Bladder microvascular endothelial cell (primary cell): ENCODE measurements at places on chromosomes 6 and 20. TPM values are rescaled to one million over a fixed set of nuclear protein-coding genes. Genes with fewer than 3 reads are reported as not detected.

Gene CST4
- total RNA-seq, result not detected in 2 replicates

Gene SHLD1
- 2.4 and 3.6 TPM in 2 replicates for total RNA-seq

Gene TINAG
- not detected in 2 replicates for total RNA-seq

Gene CGA
- total RNA-seq, result not detected in 2 replicates

Gene PRR18
- total RNA-seq, result not detected in 2 replicates

Gene GDAP1L1
- not detected in 2 replicates for total RNA-seq

Gene IFNGR1
- 80.5 and 100 TPM in 2 replicates for total RNA-seq

Gene TPD52L2
- total RNA-seq, result 100 and 164 TPM in 2 replicates

Gene KCNK15
- 0.06 TPM in 1 of 2 replicates, not detected in the other for total RNA-seq

Gene MOG
- not detected in 2 replicates for total RNA-seq

Gene MCHR2
- not detected in 2 replicates for total RNA-seq

Gene FHL5
- total RNA-seq, result 0.32 TPM in 1 of 2 replicates, not detected in the other

Gene RIPOR2
- total RNA-seq, result 1.1 TPM in 1 of 2 replicates, not detected in the other

Gene KCNQ5
- total RNA-seq, result under 0.01 TPM in 2 replicates

Gene PSMB8
- 67.2 and 113 TPM in 2 replicates for total RNA-seq

Gene CDSN
- total RNA-seq, result 0.06 TPM in 1 of 2 replicates, not detected in the other

Gene CAGE1
- under 0.01 and 0.06 TPM in 2 replicates for total RNA-seq

Gene ZCCHC3
- 13.4 and 14.6 TPM in 2 replicates for total RNA-seq

Gene HLA-DRB5
- 1.6 and 12.3 TPM in 2 replicates for total RNA-seq

Gene SLC24A3
- total RNA-seq, result 0.16 TPM in 1 of 2 replicates, not detected in the other

Gene ARFGEF3
- total RNA-seq, result 2.1 and 3.9 TPM in 2 replicates

Gene SEMG1
- not detected in 2 replicates for total RNA-seq

Gene RHAG
- total RNA-seq, result not detected in 2 replicates

Gene R3HDML
- not detected in 2 replicates for total RNA-seq
